IPS DF 19.7 (cell line): ENCODE measurements at places on chromosomes 13 and 19.
A peak's percentile ranks its signal among the peaks of the same experiment; 100 is the strongest.

GRCh38 chr13:46964789-46965527, 68.1 kb upstream of the HTR2A start:
- no peak for DNase-seq

DNA sequence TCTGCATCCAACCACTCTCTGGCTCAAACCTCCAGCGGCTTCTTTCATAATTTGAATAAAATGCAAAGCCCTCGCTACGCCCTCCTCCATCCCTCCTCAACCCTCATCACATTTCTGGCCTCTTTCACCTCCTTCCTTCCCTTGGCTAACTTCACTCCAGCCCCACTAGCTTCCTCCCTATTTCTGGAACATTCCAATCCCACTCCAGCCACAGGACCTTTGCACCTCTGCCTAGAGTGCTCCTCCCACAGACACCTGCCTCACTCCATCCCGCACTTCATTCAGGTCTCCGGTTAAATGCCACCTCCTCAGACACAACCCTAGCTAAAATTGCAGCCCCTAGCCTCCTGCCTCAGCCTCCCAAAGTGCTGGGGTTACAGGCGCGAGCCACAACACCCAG, 7.9 kb upstream of the DPF1 start:
- DNase-seq, result no peak

DNA sequence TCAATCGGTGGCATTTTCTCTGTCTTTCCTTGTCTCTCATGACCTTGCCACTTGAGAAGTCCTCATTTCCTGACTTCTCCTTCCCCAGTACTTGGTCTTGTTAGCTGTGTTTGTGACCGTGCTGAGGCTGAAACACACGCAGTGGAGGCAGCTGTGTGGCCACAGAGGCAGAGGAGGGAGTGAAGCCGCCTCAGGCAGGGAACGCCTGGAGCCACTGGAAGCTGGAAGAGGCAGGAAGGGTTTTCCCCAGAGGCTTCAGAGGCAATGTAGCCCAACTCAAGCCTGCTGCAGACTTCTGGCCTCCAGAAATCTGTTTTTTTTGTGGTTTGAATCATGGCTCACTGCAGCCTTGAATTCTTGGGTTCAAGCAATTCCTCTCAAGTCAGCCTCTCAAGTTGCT, 29.2 kb upstream of the ARGLU1 start:
- DNase-seq, result no peak

DNA sequence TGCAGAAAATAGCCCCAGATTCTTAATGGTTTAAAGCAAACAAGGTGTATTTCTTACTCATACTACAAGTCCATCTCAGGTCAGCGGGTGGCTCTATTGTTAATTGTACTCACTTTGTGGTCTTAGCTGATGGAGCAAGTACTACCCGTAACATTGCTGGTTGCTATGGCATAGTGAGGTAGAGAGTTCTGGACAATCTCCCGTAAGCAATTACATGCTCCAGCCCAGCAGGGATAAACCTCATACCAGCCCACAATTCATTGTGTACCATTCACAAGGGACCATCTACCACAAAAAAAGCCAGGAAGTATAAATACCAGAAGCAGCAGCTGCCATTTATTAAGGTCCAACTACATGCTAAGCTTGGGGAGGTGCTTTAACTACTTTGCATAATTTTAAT, 167.1 kb downstream of the PCDH9 start:
- no peak for DNase-seq

- DNase-seq, result no peak
These were observed 59.0 kb upstream of the ZNF726 start for GRCh38 chr19:23855676-23856075.

DNA sequence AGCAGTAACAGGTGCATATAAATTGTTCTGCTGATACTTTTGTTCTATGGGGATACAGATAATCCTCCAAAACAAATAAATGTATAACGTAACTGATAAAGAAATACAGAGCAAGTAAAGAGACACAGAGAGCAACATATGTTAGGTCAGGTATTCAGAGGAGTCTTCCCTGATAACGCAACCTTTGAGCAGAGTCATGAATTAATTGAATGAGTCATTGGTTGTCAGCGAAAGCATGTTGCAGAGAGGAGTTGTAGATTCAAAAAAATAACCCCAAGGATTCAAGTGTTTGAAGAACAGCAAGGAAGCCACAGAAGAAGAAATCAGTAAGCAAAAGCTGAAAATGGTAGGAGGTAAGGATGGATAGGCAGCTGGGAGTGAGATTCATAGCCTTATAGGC, 245.2 kb downstream of the TBC1D4 start:
- no peak for DNase-seq

DNA sequence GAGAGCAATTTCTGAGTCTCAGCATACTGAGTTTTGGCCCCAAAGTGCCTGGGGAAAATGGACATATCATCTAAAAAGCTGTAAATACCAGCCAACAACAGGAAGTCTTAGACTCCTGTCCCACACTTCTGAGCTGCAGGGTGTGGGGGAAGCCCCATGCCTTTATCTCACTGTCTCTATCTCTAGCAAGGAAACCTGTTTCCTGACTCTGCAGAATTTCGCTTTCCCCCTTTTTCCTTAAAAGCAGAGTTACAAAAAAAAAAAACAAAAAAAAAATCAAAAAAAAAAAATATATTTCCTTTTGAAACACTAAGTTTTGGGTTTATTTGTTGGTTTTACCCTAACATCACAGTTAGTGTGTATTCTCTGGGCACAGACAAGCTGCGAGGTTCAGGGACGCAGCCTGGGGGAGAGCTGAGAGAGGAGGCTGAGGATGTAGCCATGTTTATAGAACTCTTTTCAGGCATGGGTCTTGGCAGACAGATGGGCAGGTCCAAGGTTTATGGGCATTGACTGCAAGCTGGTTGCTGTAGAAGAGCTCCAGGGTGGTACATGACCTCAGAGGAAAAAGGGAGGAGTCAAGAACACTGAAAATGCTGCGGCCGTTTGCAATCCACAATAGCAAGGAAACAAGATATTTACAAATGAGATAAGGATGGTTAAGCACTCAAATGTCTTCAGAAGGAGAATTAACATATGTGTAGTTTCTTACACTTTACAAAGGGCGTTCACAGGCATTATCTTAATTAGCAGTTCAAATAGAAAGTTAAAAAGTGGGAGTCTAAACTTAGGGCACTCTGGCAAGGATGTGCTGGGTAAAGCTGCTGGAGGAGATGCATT, 4.9 kb downstream of the MBNL2 start:
- DNase-seq, result peak; percentile 20

- no peak for DNase-seq
These were observed 105.6 kb downstream of the DHRS12 start for GRCh38 chr13:51698352-51698751.

- no peak for DNase-seq
These were observed 215.1 kb upstream of the ZNF507 start for GRCh38 chr19:32130332-32130731.

- no peak for DNase-seq
These were observed 69.6 kb upstream of the PCDH9 start for GRCh38 chr13:67299751-67300150.

- DNase-seq, result peak; percentile 15
These were observed 65.8 kb upstream of the SLITRK6 start for GRCh38 chr13:85864963-85865530.

DNA sequence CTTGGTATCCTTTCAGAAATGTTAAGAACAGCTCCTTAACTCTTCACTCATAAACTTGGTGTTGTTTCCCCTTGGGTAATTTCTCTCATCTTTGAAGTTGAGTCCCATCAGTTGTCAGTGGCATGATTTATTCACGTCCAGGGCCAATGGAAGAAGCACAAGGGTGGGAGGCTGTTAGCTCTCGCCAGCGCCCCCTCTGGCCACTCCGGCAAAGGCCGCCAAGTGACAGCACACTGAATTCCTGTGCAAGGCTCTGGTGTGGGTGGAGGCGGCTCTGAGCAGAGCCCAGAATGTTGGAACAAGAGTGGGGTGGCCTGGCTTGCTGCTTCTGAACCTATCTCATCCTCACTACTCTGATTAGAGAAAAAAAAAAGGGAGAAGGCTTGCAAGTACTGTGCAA, 13.1 kb upstream of the MEDAG start:
- DNase-seq, result no peak

GRCh38 chr13:112602189-112602588, 14.2 kb upstream of the TUBGCP3 start:
- no peak for DNase-seq
